Motor neuron (in vitro differentiated cells): ENCODE measurements at places on chromosomes 7 and 10.

DNA sequence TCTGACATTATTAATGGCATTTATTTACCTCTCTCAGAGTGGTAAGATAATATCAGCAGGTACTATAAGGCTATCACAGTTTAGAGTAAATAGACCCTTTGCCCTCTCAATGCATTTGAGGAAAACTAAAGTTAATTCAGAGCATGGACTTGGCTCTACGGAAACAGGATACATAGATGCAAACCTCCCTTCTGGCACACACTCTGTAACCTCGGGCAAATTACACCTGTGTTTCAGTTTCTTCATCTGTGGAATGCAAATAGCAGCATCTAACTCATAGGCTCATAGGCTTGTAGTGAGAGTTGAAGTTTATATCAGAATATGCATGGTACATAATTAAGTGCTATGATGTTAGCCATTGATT lies 5.6 kb downstream of the RAPGEF5 start:
- ATAC-seq = no peak

- peak; percentile 39 for ATAC-seq
Measured at GRCh38 chr7:98210513-98211220, 572 bp upstream of the BHLHA15 start.

DNA sequence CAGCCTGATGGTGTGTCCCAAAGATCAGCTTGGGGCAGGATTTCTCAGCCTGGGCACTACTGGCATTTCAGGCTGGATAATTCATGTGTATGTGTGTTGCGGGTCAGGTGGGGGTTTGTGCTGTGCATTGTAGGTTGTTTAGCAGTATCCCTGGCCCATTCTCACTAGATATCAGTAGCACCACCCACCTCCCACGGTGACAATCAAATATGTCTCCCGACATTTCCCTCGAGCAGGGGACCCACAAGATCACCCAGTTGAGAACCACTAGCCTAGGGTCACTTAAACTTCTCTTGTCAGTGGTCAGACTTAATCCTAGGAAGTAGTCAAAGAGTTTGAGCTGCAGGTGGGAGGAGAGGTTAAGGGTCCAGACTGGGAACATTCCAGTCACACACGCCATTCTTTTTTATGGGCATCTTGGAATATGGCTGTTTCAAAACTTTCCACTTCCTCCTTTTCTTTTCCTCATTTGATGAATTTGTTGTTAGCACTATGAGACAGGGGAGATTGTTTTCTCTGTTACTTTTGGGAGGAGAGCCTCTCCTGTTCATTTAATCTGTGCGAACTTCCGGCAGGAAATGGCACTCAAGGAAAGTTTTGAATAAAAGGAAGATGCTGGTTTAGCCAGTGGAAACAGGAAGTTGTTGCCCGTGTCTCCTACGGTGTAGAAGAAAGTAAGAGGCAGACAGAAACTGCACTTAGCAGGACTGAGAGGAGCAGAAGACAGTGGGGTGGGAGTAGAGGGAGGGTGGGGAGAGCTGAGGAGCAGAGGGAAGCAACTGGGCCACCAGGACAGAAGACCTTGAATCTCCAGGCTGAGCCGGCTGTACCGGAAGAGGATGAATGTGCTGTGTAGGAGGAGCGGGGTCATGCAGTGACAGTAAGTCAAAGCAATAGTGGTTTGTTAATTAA lies 17.6 kb upstream of the EXOC6 start:
- no peak for ATAC-seq

DNA sequence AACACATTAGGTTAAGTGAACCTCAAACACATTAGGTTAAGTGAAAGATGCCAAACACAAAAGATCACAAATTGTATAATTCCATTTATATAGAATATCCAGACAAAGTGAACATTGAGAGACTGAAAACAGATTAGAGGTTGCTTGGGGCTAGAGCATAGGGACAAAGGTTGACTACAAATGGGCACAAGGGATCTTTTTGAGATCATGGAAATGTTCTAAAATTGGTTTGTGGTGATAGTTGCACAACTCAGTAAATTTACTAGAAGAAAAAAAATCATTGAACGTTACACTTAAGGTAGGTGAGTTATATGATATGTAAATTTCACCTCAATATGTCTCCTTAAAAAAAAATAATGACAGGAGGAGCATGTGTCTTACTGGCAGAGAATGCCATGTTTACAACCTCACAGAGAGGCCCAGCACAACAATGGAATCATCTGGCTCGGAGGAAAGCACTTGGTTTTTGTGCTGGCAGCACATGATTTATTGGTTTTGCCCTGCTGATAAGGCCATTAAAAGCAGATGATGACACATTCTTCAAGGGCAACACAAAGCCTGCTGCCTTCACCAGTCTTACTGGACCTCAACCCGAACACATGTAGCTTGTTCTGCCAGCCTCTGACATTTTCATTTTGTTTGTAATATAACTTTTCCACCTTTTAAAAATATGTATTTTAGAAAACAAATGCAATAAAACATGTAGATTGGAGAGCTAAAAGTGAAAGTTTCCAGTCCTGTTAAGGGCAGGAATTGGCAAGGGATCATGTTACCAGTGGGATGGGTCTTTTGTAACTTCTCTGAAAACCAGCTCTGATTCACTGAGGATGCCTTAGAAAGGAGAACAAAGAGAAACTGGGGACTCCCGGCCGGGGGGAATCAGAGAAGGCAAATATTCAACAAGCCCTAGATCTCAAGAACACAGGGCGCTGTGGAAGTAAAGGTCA lies 11.9 kb upstream of the LMOD2 start:
- peak; percentile 97 for ATAC-seq

GRCh38 chr7:129774871-129775694 lies 163.6 kb downstream of the NRF1 start:
- no peak for ATAC-seq

DNA sequence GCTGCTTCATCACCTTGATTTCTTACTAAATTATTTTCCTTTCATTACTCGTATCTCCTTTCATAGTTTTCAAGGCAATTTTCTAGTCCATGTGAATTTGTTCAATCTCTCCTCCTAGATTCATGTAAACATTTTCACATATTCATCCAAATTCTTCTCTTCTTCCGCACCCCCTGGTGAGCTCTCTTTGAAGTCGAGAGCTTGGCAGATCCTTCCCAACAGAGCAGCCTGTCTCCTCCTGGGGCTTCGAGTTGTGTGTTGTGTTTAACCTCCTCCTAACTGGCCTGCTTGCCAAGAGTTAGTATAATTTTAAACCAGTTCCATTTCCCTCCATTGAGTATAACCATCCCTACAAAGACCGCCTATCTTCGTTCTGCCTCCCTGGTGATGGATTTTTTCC lies 272.4 kb upstream of the CELF2 start:
- no peak for ATAC-seq

DNA sequence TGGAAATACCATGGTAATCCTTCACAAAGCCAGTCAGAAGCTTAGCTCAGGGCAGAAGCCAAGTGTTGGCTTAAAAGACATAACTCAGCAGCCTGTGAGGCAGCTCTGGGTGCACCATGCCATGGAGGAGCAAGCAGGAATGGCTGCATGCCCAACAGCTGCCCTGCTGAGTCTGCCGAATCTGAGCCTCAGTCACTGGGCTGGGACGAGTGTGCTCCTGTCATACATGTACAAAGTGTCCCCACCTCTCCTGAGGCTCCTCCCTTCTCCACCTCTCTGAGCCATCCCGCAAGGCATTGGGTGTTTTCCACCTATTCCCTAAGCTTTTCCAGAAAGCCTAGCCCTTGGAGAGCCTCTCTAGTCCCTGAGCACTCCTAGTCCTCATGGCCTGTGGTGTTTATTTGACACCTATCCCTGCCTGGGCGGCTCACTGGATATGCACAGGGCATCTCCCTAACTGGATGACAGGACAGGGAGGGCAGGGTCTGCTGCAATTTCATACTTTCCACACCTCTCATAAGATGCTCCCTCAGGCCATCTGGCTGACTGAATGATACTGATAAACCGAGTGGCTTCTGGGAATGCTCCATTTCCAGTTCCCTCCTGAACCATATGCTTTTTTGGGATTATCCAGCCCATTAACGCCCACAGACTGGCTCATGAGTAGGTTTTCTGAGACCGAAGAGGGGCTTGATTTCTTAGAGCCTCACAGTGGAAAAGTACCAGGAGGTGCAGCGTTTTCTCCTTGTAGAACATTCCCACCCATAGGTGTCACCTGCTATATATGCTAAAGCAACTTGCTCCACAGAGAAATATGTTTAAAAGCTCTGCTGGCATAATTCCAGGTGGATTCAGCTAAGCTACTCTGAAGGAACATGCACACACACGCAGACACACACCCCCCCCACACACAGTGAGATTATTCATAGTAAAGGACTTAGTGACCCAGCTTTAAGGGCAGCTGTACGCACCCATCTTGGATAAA lies 199.3 kb downstream of the SNX10 start:
- peak; percentile 88 for ATAC-seq

- peak; percentile 49 for ATAC-seq
Measured at GRCh38 chr10:23481363-23481961, 42.6 kb downstream of the OTUD1 start.

GRCh38 chr10:106652279-106652678 lies 512.2 kb downstream of the SORCS1 start:
- ATAC-seq = no peak

DNA sequence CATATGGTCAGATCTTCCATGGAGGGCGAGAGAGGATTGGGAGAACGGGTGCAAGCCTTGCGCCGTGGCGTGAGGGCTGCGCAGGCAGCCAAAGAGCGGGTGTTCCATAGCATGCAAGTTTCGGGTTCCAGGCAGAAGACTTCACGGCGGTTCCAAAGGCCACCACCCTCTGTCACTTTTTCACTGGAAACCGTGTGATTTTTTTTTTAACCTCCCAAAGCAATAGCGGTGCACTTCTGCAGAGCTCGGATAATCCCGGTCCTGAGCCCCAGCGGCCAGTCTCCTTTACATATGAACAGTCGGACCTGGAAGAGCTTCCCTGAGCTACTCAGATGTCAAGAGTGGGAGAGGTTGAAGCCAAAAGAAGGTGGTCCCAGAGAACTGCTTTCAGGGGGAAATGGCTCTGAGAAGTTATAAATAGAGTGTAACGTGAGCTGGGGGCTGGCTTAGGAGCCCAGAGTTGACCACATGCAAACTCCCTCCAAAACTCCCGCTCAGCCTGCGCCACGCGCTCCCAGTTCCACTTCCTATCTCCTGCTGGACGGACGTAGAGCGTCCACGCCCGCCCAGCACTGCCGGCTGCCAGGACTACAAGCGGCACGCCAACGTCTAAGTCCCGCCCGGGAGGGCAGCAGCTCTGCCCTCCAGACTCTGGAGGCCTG lies at the start of gene MEOX2:
TSS of gene MEOX2 (minus strand) at position 389 of the 662 bp plus-strand sequence. CDS start at position 108, 281 bp downstream.
- peak; percentile 42 for ATAC-seq

- no peak for ATAC-seq
Measured at GRCh38 chr7:124387056-124387455, 354.2 kb upstream of the TMEM229A start.

GRCh38 chr7:157976406-157976805 lies 611.2 kb downstream of the PTPRN2 start:
- no peak for ATAC-seq

GRCh38 chr10:86628311-86628710 lies 26.0 kb upstream of the OPN4 start:
- no peak for ATAC-seq

GRCh38 chr10:115129752-115130151 lies 36.6 kb downstream of the ATRNL1 start:
- no peak for ATAC-seq

- ATAC-seq = no peak
Measured at GRCh38 chr7:155795951-155796350, 16.3 kb downstream of the SHH start.

GRCh38 chr7:47188653-47189315 lies 393.1 kb downstream of the TNS3 start:
- no peak for ATAC-seq

- ATAC-seq = no peak
Measured at GRCh38 chr10:114301951-114302710, 63.1 kb downstream of the VWA2 start.

DNA sequence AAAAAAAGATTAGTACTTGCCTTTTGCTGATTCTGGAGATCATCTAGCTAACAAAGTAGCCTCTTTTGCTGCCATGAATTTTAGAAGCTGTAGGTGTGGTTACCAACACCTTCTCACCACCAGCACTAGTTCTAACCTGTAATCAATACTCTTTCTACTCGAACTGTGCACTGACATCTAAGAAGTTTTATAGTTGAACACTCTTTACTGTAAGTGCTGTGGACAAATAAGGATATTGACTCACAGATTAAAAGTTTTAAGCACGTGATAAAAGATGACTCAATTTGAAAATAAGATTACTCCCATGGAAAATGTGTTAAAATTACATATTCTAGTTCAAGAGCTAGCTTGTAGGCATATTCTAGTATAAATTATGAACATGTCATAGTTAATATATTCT lies 89.9 kb downstream of the REEP3 start:
- peak; percentile 85 for ATAC-seq

DNA sequence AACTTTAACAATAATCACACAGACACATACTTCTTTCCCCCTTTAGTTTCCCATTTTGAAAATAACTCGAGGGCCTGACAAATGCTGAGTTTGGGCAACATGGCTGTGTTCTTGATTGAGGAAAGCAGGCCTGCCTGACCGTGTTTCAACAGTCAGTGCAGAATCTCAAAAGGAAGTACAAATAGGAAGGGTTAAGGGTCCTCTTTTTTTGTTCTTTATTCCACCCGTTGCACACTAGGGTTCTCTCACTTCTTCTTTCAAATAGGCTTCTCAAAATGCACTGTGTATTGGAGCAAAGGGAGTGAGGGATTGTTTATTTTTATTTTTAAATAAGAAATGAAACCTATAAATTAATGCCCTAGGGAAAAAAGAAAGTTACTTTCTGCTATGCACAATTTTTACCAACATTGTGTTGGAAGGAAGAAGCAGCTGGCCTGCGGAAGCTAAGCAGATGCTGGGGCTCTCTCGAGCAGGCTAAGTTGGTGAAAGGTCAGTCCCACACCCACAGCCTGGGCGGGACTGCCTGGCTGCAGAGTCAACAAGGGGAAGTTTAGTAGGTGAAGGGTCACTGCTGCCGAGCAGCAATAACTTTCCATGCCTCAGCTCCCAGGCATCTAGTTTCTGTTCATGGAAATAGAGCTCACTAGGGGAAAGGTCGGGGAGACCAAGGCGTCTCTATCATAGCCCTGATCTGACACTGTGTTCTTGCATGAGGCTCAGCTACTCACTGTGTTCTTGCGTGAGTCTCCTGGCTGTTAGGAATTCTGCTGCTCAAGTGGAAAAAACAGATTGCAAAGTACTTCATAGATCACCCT lies 12.2 kb upstream of the PDK4 start:
- peak; percentile 97 for ATAC-seq

- ATAC-seq = peak; percentile 26
Measured at GRCh38 chr7:27156916-27157701, 634 bp upstream of the HOXA7 start.

- ATAC-seq = peak; percentile 86
Measured at GRCh38 chr7:154676422-154677073, 326.4 kb downstream of the PAXIP1 start.

DNA sequence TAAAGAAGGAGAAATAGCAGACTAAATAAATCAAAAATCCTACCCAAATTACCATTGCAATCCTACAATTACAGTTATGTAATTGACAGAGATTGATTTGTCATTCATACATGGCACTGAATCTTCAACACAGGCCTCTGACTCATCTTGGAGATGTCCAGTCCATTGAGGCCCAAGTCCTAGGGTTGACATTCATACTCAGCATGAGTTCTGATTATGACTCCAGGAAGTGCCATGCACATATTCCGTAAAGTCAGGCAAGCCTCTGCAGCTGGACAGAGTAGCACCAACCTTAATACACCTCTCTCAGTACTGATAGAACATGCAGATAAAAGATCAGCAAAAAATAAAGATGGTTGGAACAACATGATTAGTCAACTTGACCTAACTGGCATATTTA lies 353.7 kb upstream of the NFE2L3 start:
- ATAC-seq = no peak

- no peak for ATAC-seq
Measured at GRCh38 chr10:118045158-118045836, 1.4 kb downstream of the RAB11FIP2 start.
